ENCODE measurements at places on chromosomes 5 and 9.
A peak's percentile ranks its signal among the peaks of the same experiment; 100 is the strongest.

DNA sequence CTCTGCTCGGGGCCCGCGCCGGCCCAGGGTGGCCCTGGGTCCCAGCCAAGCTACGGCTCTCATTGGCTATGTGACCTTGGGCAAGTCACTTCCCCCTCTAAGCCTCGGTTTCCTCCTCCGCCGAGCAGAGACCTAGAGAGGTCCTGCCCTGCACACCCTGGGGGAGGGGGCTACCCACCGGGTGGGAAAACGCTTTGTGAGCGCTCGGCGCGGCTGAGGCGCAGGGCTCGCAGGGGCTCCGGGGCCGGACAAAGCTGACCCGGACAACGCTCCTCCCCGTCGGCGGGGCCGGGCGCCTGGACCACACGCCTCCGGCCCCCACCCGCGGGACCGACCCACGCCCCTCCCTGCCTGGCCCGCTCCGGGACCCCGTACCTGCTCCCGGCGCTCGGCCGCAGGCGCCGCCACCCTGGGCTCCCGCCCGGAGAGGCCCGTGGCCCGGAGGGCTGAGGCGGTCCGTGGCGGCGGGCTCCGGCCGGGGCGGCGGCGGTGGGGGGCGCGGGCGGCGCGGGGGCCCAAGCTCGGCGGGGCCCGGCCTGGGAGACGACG lies 85.7 kb upstream of the MELK start:
- peak; percentile 71 for DNase-seq

DNA sequence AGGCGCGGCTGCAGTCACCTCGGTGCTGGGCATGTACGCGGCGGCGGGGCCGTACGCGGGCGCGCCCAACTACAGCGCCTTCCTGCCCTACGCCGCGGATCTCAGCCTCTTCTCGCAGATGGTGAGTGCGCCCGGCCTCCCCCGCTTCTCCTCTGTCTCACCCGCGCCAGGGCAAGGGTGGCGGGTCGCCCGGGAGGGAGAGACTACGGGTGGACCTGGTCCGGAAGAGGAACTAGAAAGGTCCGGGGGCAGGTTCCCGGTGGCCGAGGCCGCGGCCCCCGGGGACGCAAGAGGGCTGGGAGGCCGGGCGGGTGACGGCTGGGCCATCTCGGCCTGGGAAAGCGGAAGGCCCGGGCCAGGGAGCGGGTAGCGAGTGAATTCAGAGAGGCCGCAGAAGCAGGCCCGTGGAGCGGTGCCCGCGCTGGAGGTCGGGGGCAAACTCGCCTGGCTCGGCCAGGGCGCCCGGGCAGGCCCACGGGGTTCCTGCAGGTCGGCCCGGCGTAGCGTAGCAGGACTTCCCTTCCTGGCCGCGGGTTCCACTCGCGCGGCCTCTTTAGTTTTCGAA lies 711 bp downstream of the IRX1 start:
- DNase-seq: no peak

- no peak for DNase-seq
These were observed 27.7 kb upstream of the SLC12A7 start for GRCh38 chr5:1139331-1140170.

GRCh38 chr9:98456156-98456613 lies 200.7 kb upstream of the TBC1D2 start:
- no peak for DNase-seq

- DNase-seq: no peak
These were observed 131.6 kb downstream of the GOLPH3 start for GRCh38 chr5:32042551-32042961.
